Tongue (tissue), 3 donors: ENCODE measurements at places on chromosomes 11 and 22.
A peak's percentile ranks its signal among the peaks of the same experiment; 100 is the strongest.

DNA sequence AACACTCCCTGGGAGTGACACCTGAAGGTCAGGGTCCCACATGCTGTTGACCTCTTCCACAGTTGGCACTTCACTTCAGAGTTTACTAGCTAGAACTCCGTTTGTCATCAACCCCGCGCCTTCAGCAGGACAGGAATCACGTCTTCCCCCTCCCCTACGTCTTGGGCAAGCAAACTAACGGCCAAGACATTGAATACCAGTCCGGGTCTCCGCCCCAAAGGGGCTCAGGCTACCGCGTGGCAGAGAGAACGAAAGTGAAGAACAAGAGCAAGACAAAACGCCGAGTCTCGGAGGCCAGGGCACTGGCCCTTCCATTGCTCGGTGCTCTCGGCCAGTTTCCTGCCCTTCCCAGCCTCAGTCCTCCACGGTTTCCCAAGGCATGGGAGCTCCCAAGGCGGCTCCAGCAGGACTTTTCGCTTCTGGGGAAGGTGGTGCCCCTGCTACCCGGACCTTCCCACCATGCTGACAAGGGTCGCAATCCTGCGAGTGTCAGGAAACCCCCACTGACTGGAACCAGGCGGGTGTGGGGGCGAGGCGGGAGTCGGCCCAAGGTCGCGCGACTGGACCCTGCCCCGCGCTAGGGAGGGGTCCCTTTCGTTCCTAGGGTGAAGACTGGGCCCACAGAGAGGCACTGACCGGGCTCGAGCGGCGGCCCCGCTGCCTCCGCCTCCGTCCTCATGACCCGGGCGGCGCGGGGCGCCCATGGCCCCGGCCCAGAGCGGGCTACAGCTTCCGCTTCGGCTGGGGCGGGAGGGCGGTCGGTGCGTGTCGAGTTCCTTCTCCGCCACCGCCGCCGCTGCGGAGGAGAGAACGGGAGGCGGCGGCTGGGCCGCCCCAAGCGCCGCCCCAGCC is at the start of gene GUCD1:
Gene GUCD1 (minus strand): TSS at position 826 of the 852 bp plus-strand sequence. CDS start 147 bp downstream, at position 679.
- DNase-seq: peak; percentile 34

DNA sequence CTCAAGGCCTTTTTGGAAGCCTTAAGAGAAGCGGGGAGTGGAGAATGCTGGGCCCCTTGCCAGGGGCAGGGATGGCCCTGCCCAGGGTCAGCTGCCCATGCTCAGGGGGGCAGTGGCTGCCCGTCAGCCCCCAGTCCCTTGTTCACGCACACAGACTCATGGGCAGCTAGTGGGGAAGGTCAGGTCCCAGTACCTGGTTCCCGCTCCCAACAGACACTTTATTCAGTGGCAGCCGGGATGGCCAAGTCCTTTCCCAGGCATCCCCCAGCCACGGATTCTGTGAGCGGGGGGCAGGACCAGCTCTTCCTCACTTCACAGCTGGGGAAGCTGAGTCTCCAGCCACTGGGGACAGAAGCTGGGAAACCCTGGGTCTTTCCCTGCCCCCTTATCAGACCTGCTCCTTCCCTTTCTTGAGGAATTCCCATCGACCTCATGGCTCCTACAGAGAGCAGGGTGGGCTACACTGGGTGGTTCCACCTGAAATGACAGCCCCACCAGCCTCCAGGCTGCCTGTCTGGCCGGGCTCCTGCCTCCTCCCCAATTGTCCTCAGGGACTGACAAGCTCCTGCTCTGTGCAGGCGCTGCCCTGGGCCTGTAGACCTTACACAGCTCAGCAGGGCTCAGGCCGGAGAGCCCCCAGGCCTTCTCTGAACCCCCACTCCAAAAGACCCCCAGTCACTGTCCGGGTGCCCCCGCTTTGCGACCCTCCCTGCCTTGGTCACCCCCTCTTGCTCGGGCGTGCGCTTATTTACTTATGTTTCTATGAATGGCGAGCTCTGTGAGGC is 61.0 kb upstream of the FGF3 start:
- no peak for DNase-seq

DNA sequence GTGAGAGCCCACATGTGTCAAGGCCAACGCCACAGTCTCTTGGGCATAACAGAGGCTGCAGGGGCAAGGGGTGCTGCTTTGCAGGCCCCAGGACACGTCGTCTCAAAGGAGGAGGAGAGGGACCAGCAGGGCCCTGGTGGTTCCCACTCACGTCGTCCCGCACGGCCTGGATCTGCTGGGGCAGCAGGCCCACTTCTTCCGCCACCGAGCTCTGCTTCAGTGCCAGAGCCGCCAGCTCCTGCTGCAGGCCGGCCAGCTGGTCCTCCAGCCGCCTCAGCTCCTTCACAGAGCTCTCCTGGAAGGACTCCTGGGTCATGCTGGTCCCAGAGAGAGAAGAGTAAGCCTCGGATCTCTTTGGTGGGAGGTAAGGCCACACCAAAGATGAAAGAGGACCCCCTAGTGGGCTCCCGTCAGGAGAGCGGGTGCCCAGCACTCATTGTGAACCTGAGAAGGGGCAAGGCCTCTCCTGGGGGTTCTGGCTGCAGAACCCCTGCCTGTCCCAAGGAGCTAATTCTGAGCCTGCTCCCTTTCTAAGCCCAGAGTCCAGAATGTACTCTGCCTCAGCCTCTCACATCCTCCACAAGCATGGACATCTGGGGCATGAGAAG is 15.6 kb downstream of the SUN2 start:
- no peak for DNase-seq

- DNase-seq: no peak
Measured at GRCh38 chr11:76275446-76275845, 69.1 kb upstream of the WNT11 start.

- DNase-seq: peak; percentile 68
Measured at GRCh38 chr11:15053191-15053685, 20.2 kb upstream of the CALCB start.

GRCh38 chr11:12623869-12624268 is 50.4 kb upstream of the TEAD1 start:
- DNase-seq: no peak

- DNase-seq: peak; percentile 80
Measured at GRCh38 chr11:35953081-35953760, 9.4 kb downstream of the LDLRAD3 start.

DNA sequence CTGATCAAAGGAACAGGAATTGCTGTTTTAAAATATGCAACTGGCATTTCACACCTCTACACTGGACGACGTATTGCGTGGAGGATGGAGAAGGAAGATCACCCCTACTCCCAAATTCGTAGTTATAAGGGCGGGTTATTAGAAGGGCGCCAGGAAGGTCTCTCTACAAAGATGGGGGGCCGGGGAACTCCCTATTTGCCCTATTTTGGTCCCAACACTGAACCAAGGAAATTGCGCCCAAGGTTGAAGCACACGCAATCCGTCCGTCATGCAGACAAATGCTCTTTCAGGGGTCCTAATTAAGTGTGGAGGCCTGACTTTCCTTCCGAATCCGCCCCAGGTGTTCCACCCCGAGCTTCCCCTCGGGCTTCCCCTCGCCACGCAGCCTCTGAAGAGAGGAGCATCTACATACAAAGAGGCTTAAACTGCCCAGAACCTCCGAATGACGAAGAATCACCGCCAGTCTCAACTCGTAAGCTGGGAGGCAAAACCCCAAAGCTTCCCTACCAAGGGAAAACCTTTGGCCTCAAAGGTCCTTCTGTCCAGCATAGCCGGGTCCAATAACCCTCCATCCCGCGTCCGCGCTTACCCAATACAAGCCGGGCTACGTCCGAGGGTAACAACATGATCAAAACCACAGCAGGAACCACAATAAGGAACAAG is 396 bp downstream of the NPAT start:
- no peak for DNase-seq

DNA sequence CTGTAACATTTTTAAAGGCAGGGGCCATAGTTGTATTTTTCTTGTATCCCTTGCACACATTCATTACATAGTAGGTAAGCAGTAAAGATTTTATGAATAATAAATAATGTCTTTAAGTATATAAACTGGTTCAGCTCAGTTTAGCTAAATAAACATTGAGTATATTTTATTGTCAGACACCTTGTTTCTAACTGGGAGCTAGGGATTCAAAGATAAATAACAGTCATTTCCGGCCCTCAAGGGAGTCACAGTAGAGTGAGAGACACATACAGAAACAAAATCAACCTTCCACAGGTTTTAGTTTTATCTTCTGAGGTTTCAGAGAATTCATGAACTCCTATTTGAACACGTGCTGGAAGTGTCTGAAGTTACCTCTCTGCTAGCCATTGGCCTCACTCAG is 760.2 kb downstream of the DLG2 start:
- DNase-seq: peak; percentile 17

DNA sequence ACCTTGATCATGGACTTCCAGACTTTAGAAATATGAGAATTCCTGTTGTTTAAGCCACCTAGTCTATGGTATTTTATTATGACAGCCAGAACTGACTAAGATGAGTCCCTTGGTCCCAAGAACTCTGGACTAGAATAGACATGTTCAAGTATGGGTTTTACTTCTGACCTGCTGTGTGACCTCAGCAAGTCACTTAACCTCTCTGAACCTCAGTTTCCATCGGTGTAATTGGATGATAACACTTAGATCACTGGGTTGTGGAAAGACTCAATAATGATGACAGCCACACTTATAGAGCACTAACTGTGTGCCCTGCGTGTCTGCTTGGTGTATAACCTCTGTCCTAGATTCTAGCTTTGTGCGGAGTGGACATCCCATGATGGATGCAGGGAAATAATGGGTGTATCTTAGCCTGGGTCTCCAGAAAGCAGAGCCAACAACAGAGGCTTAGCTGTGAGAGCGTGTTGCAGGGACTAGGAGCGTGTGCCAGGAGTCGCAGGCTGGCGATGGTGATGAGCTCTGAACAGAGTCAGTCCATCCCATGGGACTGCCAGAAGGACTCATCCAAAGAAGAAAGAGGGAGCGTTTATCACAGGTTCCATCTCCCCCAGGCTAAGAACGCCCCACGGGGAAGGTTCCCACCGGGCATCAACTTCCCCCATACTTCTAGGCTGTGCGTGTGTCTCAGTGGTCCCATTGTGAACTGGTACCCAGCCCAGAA is 93.2 kb upstream of the TP53I11 start:
- DNase-seq: no peak

- DNase-seq: no peak
Measured at GRCh38 chr11:75208446-75208845, 32.1 kb upstream of the TPBGL start.

- DNase-seq: no peak
Measured at GRCh38 chr11:95937358-95937757, 13.5 kb upstream of the MTMR2 start.

DNA sequence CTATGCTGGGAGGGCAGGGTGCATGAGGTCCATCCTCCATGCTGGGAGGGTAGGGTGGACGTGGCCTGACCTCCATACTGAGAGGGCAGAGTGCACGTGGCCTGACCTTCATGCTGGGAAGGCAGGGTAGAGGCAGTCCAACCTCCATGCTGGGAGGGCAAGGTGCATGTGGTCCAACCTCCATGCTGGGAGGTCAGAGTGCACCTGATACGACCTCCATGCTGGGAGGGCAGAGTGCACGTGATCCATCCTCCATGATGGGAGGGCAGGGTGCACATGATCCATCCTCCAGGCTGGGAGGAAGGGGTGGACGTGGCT is 622.2 kb downstream of the BRD1 start:
- DNase-seq: no peak

DNA sequence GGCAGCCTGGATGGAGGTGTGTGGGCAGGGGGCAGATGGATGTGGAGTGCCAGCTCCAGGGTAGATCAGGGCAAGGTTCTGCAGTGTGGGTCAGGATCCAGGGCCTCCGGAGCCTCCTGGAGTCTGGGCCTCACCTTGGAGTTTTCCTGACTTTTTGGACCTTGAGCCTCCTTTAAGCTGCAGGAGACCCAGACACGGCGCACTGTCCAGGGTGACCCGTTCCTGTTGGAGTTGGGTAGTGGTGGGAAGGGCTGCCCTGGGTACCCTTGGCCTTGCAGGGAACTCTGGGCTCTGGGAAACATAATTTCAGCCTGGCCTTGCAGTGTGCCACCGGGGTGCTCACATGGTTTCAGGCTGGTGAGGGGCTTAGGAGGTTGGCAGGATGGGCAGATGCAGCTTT is 17.0 kb downstream of the MGAT3 start:
- DNase-seq: no peak

DNA sequence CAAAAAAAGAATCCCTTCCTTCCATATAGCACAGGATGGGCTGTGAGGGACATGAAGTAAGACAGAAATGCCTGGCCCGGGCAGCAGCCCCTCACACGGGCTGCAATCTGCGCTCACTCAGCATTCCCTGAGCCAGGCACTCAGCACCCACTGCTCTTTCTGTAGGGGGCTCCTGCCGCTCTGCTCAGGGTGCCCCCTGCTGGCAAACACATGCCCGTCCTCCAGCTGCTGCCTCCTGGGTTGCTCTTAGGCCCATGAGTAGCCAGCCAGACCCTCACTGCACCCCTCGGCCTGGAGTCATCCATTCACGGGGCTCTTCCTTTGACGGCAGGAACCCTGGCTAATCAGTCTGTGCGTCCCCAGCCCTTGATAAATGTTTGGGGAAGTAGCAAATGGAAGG is 6.9 kb downstream of the MCAT start:
- DNase-seq: peak; percentile 48

GRCh38 chr11:122871302-122871701 is 11.3 kb upstream of the JHY start:
- DNase-seq: no peak

DNA sequence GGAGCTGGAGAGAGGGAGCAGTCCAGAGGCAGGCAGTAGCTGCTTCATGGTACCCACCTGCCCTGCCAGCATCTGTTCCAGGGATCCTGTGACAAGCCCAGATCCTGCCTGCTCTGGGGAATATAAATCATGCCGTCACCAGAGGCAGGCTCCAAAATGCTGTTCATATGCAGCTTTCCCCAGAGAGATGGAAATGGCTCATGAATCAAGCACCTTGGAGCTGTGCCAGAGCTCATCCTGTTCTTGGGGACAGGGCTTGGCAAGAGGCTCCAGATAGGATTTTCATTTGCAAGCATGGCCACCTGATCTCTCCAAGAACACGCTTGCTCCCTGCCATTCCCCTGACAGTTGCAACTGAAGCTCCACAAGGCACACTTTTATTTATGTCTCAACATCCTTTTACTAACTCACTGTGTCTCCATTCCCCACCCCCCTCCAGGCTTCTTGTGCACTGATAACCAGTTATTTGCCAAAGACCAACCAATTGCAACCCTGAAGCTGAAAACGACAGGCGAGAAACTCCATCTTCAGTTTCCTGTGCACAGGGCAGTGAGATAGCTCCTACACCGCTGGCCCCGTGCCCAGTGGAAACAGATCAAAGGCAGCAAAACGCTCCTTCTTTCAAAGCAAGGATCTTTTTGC is 115.8 kb upstream of the PITPNB start:
- peak; percentile 93 for DNase-seq

- no peak for DNase-seq
Measured at GRCh38 chr22:39955675-39956074, 4.5 kb upstream of the TMA7B start.
